ENCODE measurements at places on chromosomes 5 and 9.

- no peak for DNase-seq
Observed at GRCh38 chr5:102795526-102795925, 40.4 kb downstream of the PAM start.

- DNase-seq = no peak
Observed at GRCh38 chr5:86756839-86757238, 139.1 kb downstream of the COX7C start.

DNA sequence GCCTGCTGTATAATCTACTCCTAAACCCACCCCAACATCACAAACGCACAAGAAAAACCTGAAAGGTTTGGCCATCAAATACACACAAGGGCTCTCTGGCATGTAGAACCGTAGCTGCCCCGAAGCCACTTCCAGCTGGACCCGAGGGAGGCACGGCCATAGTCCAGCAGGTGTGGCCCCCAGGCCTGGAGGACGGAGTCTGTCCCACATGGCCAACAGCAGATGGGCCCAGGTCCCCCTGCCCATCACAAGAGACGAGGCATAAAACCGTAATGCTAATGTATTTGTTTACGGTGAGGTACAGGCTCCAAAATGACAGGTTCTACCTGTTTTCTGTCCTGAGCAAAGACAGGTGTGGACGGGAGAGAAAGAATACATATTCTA lies 234.2 kb downstream of the SYK start:
- DNase-seq = no peak

- DNase-seq = no peak
Observed at GRCh38 chr5:176446028-176446665, 2.0 kb upstream of the FAF2 start.

GRCh38 chr5:82719368-82719767 lies 357.8 kb downstream of the TMEM167A start:
- DNase-seq = peak; percentile 41

- no peak for DNase-seq
Observed at GRCh38 chr9:124721109-124721906, 49.8 kb downstream of the NR6A1 start.

GRCh38 chr9:136305804-136306203 lies 1.9 kb upstream of the CCDC187 start:
- DNase-seq = no peak

DNA sequence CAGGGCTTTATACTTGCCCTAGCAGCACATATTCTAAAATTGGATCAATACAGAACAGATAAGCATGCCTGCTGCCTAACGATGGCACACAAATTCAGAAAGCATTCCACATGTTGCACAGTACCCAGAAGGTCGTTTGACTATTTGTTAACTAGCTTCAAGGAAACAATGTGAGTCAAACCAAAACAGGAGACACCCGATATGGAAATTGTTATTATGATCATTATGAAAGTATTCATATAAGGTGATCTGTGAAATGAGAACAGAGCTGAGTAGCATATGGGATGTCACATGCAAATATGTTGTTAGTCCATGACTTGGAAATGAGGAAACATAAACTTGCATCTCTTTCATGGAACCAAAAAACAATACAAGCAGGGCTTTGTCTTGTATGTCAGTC lies 56.3 kb upstream of the BICD2 start:
- DNase-seq = peak; percentile 17

GRCh38 chr9:34565856-34566255 lies 23.7 kb downstream of the CNTFR start:
- no peak for DNase-seq

GRCh38 chr9:112327718-112328450 lies 5.5 kb downstream of the PTBP3 start:
- DNase-seq = no peak

DNA sequence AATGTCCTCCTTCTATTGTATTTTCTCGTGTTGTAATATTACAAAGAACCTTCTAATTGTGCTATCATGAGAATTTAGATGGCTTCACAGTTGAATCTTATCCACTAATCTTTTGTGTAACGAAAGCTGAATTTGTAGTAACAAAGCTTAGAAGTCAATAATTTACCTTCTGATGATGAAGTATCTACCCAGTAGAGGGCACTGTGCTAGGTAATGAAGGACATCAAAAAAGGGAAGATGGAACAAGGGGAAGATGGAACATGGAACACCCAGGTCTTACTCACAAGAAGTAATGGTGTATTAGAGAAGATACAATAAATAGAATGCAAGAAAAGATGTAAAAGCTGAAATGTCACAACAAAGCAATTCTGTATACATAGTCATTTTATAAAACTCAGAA lies 131.0 kb upstream of the CCNG1 start:
- peak; percentile 24 for DNase-seq

DNA sequence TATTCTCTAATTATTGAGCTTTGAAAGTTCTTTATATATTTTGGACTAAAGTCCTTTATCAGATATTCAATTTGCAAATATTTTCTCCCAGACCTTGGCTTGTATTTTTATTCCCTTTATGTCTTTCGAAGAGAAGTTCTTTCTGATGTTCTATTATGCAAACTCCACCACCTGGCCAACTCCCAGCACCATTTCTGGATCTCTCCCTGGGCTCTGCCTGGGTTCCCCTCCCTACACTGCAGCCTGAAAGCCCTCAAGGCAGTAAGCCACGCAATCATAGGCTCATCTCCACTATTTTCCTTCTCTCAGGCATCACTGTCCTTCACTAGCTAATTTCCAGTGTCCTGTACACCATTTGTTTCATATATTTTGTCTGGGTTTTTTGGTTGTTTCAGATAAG lies 76.1 kb downstream of the GRAMD2B start:
- DNase-seq = no peak

GRCh38 chr9:96135076-96135752 lies 166.8 kb downstream of the HSD17B3 start:
- peak; percentile 48 for DNase-seq

GRCh38 chr5:113090336-113091106 lies 113.9 kb downstream of the DCP2 start:
- peak; percentile 13 for DNase-seq

- no peak for DNase-seq
Observed at GRCh38 chr5:1757511-1757910, 42.1 kb downstream of the MRPL36 start.

GRCh38 chr5:44372028-44372427 lies 17.2 kb downstream of the FGF10 start:
- DNase-seq = no peak

GRCh38 chr5:133445744-133446143 lies 166.6 kb downstream of the FSTL4 start:
- no peak for DNase-seq

- DNase-seq = no peak
Observed at GRCh38 chr5:163633926-163634460, 128.6 kb downstream of the MAT2B start.

- no peak for DNase-seq
Observed at GRCh38 chr5:102036927-102037326, 259.2 kb downstream of the SLCO4C1 start.

DNA sequence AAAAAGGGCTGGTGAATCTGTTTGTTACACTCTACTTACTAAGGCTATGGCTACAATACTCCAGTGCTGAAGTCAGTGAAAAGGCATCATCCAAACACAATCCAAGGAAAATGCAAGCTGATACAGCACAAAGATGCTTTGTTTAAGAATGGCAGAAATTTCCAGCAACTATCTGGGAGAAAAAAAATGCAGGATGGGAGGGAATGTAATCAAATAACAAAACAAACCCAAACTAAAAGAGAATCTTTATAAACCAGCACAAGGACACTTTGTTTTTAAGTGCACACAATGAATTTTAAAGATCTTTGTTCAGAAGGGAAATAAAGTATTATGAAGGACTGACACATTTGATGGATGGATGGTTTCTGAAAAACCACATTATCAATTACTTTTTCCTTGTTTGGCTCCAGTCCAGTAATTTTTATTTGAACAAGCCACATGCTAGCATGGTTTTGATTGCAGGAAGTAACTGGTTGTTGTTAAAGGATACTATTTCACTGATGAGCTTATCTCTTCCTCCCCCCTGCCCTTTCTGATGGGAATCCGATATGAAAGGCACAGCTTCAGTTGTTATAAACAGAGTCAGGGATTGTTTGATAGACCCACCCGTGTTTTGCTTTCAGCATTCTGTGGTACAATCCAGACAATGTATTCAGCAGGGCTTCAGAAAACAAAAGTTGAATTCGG lies 12.1 kb upstream of the TLE4 start:
- DNase-seq = no peak

- DNase-seq = no peak
Observed at GRCh38 chr5:179142434-179143198, 82.4 kb downstream of the ZNF354C start.

DNA sequence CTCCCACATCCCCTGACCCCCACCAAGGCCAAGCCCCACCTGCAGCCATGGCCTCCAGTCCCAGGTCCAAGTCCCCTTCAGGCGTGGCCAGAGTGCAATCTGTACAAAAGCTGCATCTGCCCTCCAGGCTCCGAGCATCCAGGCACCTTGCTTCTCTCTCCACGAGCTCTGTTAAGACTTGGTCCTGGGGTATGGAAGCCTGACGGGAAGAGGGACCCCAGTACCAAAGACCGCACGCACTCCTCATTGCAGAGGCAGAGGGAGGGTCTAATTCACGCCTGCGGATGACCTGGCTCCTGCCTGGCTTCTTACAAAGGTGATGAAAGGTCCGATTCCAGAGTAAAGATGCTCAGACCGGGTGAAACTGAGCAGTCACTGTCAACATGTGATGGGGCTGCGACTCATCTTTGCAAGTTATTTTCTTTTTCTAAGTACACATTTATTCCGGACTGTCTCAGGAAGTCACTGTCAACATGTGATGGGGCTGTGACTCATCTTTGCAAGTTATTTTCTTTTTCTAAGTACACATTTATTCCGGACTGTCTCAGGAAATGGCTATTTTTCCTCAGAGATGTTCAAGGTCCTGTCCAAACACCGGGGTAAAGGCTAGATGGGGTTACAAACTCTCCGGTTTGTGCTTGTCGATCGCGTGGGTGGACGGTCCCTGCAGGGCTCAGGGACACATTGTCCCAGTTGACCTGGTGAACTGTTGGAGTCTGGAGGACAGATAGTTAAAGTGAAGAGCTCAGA lies 252.0 kb upstream of the IRX4 start:
- DNase-seq = no peak

DNA sequence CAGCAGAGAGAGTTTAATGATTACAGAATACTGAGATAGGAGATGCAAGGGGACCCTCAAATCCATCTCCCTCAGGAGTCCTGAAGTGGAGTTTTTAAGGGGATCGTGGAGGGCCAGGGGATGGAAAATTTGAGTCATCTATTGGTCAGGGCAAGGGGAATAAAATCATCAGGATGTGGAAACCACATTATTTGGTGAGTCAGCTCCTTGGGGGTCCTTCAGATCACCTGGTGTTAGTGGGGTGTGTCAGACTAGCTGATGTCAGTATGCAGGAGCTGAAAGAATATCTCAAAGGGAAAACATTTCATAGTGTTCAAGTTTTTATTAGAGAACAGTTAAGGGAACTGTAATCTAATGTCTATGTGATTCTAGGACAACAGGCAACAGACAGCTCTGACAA lies 183.0 kb upstream of the FTMT start:
- no peak for DNase-seq

DNA sequence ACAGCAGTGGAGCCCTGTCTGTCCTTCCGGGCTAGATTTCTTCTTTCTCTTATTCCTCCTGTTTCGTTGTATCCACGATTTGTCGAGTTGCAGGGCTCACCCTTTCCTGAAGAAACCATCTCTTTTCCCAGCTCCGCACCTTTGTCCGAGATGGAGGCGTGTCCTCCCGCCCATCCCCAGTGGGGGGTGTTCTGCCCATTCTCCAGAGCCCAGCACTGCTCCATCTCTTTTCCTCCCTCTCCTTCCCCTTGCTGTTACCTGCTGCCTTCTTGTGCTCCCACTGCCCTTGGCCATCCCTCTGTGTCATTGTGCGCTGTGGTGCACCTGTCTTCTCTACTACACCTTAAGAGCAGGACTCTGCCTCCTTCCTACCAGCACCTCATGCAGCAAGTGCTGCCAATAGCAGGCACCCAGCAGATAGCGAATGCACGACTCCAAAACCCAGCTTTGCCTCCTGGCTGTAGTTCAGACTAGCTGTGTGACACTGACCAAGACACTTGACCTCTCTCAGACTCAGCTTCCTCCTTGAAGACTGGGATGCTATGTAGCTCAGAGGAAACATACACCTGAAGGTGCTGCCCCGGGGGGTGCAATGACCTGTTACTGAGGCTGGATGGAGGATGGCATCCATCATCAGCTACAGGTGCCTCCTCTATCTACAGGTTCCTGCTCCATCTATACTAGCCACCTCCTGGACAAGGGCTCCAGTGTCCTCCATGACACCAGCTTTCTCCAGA lies 8.9 kb downstream of the OR13J1 start:
- DNase-seq = no peak

DNA sequence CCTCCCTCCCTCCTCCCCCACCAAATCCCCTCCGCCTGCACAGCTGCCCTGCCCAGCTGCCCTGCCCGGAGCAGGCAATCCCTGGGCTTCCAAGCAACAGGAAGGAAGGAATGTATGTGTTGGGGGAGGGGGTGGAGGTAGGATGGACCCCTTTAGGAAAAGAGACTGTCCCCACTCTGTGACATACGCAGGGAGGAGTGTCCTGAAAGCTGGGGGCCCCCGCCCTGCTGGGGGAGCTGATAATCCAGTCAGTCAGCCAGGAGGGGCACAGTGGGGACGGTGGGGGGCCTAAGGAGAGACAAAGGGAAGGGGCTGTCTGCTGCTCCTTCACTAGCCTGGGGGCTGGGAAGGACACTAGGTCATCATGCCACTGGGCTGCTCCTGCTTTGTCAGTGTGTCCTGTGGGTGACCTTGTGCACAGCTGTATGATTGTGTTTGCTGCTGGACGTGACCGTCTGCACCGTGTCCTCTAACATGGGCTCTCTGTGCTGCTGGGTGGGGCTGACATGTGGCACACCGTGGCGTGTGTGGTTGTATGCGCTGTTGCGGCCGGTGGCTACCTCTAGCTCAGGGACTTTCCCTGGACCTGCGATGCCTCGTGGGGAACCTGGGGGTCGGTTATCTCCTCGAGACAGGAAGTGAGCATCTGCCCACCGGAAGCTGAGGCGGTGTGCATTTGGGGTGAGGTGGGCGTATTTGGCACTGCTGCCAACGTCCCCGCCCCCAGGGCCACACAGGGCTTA lies 3.0 kb downstream of the N4BP3 start:
- peak; percentile 88 for DNase-seq

GRCh38 chr5:158967541-158967940 lies 132.2 kb downstream of the EBF1 start:
- peak; percentile 49 for DNase-seq

- no peak for DNase-seq
Observed at GRCh38 chr9:89838621-89839020, 233.8 kb downstream of the GADD45G start.

GRCh38 chr5:135944967-135945560 lies 9.7 kb downstream of the LECT2 start:
- DNase-seq = peak; percentile 77

Data from GM12865 (cell line).